ENCODE measurements at places on chromosomes 13 and 19.

DNA sequence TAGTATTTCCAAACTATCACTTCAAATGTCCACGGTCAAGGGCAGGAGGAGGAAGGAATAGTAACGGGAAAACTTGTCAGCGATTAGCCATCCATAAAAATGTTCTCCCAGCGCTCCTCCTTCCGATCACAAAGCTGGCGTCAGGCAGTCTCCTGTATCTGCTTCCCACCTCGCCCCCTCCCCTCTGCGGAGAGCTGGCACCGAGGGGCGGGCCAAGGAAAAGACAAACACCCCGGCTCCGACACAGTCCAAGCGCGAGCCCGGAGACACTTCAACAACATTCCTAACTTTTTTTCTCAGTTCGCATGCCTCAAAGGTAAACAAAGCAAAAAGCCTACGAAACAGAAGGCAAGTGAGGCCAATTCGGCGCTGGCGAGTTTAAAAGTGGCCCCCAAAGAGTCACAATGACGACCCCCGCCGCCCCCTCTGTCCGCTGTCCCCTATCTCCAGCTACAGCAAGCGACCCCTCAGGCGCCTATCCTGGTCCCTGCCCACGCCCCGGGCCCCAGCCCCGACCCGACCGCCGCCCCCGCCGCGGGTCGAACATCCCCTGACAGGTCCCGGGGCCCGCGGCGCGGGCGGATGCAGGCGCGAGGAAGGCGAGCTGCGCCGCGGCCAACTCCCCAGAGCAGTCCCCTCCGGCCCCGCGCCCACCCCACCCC is 736 bp downstream of the SMAD9 start:
- no peak for DNase-seq

GRCh38 chr13:82847595-82847994 is 1034.7 kb downstream of the SLITRK1 start:
- no peak for DNase-seq

DNA sequence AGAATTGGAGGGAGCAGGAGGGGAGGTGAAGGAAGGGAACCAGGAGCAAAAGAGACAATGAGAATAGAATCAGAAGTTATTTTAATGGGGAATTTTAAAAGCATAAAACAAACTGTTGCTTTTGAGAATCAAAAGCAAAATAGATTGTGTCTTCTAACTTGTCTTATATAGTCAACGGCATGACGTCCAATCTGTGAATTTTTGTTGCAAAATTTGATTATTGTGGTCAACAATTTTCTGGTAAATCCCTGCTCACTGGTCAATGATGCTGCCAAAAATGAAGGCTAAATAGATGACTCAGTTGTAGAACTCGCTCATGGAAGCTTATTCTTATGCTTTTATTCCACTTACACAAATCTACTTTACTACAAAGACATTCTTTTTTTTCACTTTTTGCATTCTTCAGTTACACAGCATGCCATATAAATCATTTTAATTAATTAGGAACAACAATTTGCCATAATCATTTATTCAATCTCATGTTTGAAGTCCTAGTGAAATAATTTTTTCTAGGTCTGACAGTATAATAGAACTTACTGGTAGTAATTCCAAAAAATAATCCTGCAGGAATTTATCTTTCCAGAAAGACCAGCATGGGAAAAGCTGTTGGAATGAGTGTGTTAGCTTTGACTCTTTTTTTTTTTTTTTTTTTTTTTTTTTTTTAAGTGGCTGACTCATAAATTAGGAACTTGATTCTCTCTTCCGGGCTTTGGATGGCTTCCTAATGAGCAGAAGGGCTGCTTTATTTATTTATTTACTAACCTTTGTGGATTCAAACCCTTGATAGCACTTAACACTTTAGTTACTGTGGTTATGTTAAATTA is 256.9 kb downstream of the SPRY2 start:
- DNase-seq, result no peak

DNA sequence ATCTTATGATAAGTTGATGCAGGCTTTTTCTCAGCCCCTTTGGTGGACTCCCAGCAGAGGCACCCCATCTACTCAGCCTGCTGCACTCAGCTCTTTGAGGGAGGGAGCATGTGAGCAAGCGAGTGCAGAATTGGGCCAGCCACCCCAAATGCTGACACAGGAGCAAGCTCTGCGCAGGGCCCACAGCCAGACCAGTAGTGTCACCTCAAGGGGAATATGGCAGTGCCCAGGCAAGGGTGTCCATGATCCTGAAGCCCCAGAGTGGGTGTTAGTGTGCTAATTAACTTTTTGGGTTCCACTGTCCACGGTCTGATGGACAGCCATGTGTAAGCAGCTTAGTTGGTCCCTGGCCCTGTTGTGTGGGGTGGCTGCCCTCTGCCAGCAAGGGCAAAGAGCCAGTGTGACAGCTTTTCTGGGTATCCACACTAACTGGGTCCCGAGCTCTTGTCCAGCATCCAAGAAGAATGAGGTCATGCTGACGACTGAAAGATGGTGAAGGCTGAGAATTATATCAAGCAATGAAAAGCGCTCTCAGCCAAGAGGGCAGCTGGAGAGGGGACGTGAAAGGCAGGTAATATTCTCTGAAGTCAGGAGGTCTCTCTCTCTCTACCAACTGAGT is 898.3 kb upstream of the PCDH9 start:
- DNase-seq, result no peak

DNA sequence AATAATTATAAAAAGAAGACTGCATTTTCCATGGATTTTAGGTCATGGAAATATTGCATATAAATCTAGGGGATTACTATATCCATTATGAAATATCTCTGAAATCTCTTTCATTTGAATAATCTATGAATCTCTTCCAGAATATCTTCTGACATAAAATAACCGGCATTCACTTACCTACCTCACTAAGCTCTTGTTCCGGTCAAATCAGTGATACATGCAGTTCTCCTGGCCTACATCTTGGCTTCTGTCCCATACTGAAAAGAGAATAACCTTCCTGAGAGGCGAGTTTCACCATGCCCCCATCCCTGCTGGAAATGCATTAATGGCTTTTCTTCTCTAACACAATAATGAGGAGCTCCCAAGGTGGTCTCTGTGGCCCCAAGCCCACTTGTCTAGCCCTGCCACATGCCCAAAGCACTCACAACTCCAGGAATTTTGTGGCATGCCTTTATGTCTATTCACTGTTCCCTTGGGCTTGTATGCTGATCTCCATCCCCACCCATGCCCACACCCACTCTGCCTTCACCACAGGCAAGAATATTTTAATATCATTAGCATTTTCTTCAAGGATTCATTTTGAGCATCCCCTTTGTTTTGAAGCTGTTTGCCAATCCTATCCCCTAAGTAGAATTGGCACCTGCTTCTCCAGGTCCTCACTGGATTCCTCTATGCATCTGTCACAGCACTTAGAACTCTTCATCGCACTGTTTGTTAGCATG is 401.6 kb downstream of the COG6 start:
- no peak for DNase-seq

DNA sequence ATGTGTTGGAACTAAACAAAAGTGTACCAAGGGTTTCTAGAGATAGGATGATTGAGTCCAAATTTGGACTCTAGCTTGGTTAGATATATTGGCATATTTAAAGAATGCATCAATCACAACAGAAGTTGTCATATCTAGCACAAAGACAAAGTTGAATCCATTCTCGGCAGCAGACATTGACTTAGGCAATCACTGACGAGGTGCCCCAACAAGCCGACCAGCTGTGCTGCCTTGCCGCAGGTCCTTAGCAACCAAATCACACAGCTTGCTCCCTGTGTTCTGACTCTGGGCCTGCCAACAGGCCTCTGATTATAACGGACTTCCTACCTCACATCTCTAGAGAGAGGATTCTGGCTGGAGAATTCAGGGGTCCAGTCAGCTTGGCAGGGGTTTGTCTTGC is 208.7 kb downstream of the MTUS2 start:
- DNase-seq, result no peak

DNA sequence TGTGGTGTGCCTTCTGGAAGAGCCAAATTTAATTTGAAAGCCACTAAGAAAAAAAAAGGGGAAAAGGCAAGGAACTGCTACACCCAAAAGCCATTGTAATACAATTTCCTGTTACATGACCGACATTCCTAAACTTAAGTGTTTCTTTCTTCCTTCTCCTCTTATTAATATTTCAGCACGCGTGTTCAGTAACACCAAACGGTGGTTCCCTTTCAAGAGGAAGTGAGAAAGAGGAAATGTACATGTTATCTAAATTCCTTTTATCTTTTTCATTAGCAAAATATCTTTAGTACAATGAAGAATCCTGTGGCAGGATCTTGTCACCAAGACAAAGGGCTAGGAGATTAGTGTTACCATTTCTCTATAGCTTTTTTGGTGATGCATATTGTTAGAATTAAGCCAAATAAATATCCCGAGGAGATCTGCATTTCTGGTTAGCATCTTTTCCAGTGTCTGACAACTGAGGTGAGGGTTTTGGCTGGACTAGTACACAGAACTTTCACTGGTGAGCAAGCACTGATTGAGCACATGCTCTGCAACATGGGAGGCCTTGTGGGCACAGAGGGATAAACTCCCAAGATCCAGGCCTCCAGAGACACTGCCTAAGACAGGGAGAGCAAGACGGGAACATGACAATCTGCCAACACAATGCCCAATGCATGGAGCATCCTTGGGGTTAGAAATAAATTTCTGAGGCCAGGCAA is 22.1 kb downstream of the LATS2 start:
- no peak for DNase-seq

DNA sequence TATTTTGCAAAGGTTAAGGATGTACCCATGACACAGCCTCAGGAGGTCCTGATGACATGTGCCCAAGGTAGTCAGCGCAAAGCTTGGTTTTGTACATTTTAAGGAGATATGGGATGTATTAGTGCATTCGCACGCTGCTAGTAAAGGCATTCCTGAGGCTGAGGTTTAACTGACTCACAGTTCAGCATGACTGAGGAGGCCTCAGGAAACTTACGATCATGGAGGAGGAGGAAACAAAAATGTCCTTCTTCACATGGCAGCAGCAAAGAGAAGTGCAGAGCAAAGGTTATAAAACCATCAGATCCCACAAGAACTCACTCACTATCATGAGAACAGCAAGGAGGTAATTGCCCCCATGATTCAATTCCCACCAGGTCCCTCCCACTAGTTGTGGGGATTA is 1017.4 kb downstream of the EFNB2 start:
- DNase-seq, result no peak

- no peak for DNase-seq
These were observed 77.2 kb downstream of the KLF12 start for GRCh38 chr13:74056801-74057542.

GRCh38 chr19:51002542-51003311 is 1.3 kb upstream of the KLK8 start:
- DNase-seq, result no peak

DNA sequence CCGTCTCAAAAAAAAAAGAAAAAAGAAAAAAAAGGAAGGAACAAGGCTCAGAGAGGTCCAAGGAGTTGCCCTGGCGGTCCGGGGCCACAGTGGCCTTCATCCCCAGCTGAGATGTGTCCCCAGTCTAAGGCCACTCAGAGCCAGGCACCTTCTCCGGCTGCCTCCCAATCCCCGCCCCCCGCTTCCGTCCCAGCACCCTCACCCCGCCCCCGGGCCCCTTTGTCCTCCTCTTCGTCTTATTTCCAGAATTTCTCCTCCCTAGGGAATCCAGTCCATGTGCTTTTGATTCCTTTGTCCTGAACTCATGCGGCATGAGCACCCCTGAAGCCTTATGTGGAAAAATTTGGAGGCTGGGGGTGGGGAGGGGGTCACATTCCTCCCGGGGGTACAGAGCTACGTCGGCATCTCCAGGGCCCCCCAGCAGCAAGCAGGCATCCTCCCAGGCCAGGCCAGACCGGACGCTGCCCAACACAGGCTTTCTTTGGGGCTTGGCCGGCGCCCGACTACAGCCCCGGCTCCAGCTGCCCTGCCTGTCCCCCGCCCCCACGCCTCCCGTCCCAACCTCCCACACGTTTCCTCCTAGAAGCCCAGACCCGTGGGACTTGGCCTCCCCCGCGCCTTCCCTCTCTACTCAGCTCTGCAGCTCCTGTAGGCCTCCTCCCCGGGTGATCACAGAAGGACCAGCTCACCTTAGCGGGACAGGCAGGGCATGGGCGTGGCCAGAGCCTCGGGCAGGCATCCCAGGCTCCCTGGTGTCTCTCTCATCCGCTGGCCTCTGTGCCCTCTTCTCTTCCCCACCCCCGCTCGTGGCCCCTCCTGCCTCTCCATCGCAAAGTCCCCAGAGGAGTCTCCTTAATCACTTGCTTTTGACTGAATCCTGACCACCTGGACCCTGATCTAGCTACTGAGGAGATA is 17.8 kb upstream of the ADGRE5 start:
- no peak for DNase-seq

DNA sequence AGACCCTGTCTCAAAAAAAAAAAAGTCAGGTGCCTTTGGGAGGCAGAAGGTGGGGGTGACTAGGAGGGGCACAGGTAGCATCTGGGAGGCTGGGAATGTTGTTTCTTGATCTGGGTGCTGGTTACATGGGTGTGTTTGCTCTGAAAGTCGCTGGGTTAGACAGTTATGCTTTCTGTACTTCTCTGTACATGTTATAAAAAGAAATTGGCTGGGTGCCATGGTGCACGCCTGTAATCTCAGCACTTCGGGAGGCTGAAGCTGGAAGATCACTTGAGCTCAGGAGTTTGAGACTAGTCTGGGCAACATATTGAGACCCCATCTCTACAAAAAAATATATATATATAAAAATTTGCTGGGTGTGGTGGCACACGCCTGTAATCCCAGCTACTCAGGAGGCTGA is 15.1 kb downstream of the NOSIP start:
- DNase-seq, result no peak

DNA sequence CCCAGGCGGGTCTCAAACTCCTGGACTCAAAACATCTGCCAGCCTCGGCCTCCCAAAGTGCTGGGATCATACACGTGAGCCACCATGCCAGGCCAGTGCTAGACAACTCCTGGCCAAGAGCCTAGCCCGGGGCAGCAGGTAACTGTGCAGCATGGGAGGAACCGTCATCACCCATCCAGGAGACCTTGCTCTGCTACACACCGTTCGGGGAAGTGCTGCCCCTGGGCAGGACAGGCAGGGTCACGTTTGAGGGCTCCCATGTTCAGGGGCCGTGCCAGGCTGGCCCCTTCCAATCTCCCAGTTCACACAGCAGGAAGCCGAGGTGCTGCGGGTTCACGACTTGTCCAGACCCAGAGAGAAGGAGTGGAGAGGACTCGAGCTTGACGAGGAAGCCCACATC is 35.1 kb downstream of the NAXD start:
- DNase-seq, result no peak

GRCh38 chr13:46759846-46760245 is 37.1 kb downstream of the ESD start:
- no peak for DNase-seq

DNA sequence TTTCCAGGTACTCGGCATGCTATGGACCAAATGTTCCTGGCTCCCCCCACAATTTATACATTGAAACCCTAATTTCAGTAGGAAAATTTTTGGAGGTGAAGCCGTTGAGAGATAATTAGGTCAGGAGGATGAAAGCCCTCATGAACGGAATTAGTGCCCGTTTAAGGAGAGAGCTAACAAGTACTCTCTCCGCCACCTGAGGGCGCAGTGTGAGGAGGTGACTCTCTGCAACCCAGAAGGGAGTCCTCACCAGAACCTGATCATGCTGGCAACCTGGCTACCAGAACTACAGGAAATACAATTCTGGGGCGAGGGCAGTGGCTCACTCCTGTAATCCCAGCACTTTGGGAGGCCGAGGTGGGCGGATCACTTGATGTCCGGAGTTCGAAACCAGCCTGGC is 397.8 kb downstream of the SLITRK5 start:
- DNase-seq, result no peak

GRCh38 chr13:75103976-75104375 is 378.0 kb downstream of the TBC1D4 start:
- DNase-seq, result no peak

GRCh38 chr13:106762708-106763107 is 194.8 kb upstream of the ARGLU1 start:
- DNase-seq, result no peak

All from GM12891 (cell line).